CD4-positive, CD25-positive, alpha-beta regulatory T cell (primary cell): ENCODE measurements at places on chromosomes 2 and 18. TPM values are rescaled to one million over a fixed set of nuclear protein-coding genes. Genes with fewer than 3 reads are reported as not detected.

DNA sequence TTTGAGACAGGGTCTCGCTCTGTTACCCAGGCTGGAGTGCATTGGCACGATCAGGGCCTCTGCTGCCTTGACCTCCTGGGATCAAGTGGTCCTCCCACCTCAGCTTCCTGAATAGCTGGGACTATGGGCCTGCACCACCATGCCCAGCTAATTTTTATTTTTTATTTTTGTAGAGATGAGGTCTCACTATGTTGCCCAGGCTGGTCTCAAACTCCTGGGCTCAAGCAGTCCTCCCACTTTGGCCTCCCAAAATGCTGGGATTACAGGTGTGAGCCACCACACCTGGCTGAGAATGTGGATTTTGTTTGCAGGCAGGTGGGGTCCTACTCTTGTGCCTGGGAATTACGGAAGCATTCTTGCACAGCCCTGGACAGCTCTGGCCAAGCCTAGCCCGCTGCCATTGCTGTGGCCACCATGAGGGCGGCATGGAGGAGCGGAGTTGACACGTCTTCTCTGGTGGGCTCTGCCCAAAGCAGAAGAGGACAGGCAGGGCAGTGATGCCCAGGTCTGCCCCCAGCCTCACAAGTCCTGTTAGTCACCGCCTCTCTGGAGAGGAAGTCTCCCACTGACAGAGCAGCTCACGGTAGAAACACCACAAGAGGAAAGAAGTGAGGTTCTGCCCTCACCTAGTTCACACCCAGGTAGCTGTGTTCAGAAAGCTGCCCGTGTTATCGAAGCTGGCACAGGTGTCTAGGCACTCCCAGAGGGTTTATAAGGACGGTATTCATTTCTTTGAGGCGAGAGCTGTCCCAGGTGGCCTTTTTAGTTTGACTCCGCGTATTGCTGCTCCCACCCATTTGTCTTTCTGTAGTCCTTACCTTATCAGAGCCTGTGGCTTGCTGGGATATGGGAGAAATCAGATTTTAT lies 46.2 kb downstream of the ARMC9 start:
- H3K27ac ChIP-seq, result no peak overlapping the region
- no peaks in the 10 kb centered on the region for H3K4me1 ChIP-seq
- no peak for DNase-seq
- H3K27me3 ChIP-seq, result peaks cover 2% of the 10 kb centered on the region
- H3K4me3 ChIP-seq, result no peak overlapping the region
- no peaks in the 10 kb centered on the region for H3K36me3 ChIP-seq

- H3K27ac ChIP-seq, result no peak overlapping the region
- H3K4me3 ChIP-seq, result no peak overlapping the region
- H3K27me3 ChIP-seq, result no peaks in the 10 kb centered on the region
- no peaks in the 10 kb centered on the region for H3K4me1 ChIP-seq
- no peak for DNase-seq
- H3K36me3 ChIP-seq, result peaks cover 8% of the 10 kb centered on the region
Measured at GRCh38 chr2:32812316-32812715, 134.4 kb upstream of the LTBP1 start.

GRCh38 chr18:45619062-45619825 lies 4.0 kb downstream of the SLC14A2 start:
- H3K4me1 ChIP-seq, result no peaks in the 10 kb centered on the region
- H3K36me3 ChIP-seq, result no peaks in the 10 kb centered on the region
- no peak overlapping the region for H3K27ac ChIP-seq

Gene SLC4A3
- not detected for total RNA-seq

Gene IL36A
- total RNA-seq, result not detected

Gene KCNG2
- total RNA-seq, result not detected

GRCh38 chr2:33552758-33553461 lies 46.2 kb downstream of the FAM98A start:
- H3K27me3 ChIP-seq, result no peaks in the 10 kb centered on the region
- no peak overlapping the region for H3K4me3 ChIP-seq
- H3K36me3 ChIP-seq, result no peaks in the 10 kb centered on the region

DNA sequence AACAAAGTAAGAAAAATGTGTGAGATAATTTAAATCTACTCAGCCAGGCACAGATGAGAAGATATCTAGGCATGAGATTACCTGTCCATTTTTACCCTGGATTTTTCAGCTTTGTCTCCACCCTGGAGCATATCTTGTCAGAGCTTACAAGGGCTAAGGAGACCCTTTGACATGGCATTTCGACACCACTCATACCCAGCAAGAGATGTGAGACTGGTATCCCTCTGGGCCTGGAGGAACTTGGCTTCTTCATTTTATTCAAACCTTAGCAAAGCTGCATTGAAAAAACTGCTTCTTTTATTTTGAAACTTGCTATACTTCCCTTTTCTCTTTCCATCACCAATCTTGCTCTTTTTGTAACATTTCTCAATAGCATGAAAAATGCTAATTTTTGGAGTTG lies 194.9 kb upstream of the HNMT start:
- H3K4me3 ChIP-seq, result no peak overlapping the region
- no peak overlapping the region for H3K27ac ChIP-seq
- no peaks in the 10 kb centered on the region for H3K27me3 ChIP-seq
- no peaks in the 10 kb centered on the region for H3K36me3 ChIP-seq

DNA sequence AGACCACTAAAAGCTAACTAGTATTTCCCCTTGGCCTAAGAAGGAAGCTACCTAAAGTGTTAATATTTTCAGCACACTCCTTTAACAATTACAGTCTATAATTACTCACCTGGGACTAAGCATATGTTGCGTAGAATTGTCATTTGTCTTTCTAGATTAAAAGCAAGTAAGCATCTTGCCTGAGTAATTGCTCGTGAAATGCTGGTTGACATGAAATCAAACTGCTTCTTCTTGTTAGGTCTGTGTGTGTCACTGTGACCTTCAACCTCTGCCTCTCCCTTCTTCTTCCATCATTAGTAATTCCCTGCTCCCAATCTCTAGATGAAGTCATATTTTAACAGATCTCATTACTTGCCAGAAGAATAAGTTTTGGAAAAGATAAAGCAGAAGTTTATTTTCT lies 212.2 kb downstream of the XIRP2 start:
- H3K27ac ChIP-seq, result no peak overlapping the region
- DNase-seq, result no peak
- H3K36me3 ChIP-seq, result no peaks in the 10 kb centered on the region
- H3K27me3 ChIP-seq, result no peaks in the 10 kb centered on the region
- H3K4me1 ChIP-seq, result no peaks in the 10 kb centered on the region

GRCh38 chr2:64108666-64109241 lies 35.5 kb downstream of the PELI1 start:
- peaks cover 38% of the 10 kb centered on the region for H3K36me3 ChIP-seq
- peak overlapping the region; percentile 15 for H3K4me3 ChIP-seq
- H3K27me3 ChIP-seq, result no peaks in the 10 kb centered on the region
- H3K4me1 ChIP-seq, result peaks cover 59% of the 10 kb centered on the region
- no peak for DNase-seq

GRCh38 chr2:175431101-175431946 lies 249.8 kb upstream of the ATP5MC3 start:
- H3K4me1 ChIP-seq, result no peaks in the 10 kb centered on the region
- no peak overlapping the region for H3K27ac ChIP-seq
- no peak overlapping the region for H3K4me3 ChIP-seq
- no peaks in the 10 kb centered on the region for H3K27me3 ChIP-seq
- H3K36me3 ChIP-seq, result no peaks in the 10 kb centered on the region

Gene SMIM21
- total RNA-seq, result not detected

Gene ZNF892
- 2.0 TPM for total RNA-seq

DNA sequence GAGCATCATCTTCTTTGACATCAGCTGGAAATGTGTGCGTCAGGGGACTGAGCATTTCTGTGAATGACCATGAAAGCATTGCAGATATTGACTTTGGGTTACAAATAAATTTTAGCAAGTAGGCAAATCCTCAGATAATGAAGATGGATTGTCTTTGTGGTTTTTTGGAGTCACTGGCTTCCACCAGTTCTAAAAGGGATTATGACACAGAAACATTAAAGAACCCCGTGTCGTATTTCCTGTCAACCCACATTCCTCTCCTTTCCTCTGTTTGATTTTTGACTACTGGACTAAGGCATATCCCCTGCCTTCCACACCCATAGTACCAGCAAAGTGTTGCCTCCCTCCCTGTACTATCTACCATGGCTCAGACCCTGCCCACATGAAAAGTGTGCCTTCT lies 268.1 kb downstream of the MYO3B start:
- H3K27me3 ChIP-seq, result peaks cover 4% of the 10 kb centered on the region
- no peaks in the 10 kb centered on the region for H3K4me1 ChIP-seq
- no peak overlapping the region for H3K27ac ChIP-seq
- no peaks in the 10 kb centered on the region for H3K36me3 ChIP-seq
- no peak overlapping the region for H3K4me3 ChIP-seq
- DNase-seq, result no peak

DNA sequence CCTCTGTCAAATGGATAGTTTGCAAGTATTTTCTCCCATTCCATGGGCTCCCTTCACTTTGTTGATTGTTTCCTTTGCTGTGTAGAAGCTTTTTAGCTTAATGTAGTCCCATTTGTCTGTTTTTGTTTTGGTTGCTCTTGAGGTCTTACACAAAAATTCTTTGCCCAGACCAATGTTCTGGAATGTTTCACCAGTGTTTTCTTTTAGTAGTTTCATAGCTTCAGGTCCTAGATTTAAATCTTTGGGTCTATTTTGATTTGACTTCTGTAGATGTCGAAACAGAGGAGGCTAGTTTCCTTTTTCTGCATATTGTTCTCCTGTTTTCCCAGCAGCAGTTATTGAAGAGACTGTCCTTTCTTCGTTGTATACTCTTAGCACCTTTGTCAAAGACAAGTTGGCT lies 351.6 kb downstream of the PTPRM start:
- H3K4me1 ChIP-seq, result no peaks in the 10 kb centered on the region
- H3K4me3 ChIP-seq, result no peak overlapping the region
- no peak overlapping the region for H3K27ac ChIP-seq
- DNase-seq, result no peak
- H3K27me3 ChIP-seq, result no peaks in the 10 kb centered on the region

DNA sequence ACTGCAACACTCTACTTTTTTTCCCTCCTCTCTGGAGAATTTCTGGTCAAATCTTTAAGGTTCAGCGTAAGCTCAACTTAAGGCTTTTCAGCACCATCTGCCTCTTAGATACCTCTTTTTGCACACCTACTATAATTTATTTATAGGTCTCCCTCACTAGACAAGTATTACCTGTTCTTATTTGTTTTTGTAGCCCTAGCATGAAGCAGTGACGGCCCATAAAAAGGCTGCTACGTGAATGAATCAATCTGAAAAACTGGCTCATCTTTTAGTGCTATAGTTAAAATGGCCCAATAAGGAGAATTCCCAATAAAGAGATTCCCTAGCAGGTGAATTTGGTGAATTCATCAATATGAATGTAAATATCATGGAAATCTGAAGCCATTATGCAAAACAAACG lies 6.5 kb downstream of the RNF149 start:
- peaks cover 18% of the 10 kb centered on the region for H3K36me3 ChIP-seq
- peak overlapping the region; percentile 51 for H3K27ac ChIP-seq
- no peak for DNase-seq

DNA sequence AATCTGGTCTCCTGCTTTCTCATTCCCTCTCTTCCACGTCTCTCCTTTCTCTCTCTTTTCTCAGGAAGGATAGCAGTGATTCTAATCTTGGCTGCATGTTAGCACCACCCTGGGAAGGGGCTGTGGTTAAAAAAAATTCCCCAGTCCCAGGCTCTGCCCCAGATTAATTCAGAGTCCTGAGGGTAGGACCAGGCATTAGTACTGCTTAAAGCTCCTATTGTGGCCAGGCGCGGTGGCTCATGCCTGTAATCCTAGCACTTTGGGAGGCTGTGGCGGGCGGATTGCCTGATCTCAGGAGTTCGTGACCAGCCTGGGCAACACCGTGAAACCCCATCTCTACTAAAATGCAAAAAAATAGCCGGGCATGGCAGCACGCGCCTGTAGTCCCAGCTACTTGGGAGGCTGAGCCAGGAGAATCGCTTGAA lies 35.4 kb upstream of the EML4 start:
- DNase-seq, result no peak
- no peaks in the 10 kb centered on the region for H3K36me3 ChIP-seq
- peaks cover 85% of the 10 kb centered on the region for H3K4me1 ChIP-seq
- peak overlapping the region; percentile 97 for H3K27ac ChIP-seq
- peak overlapping the region; percentile 75 for H3K4me3 ChIP-seq
- H3K27me3 ChIP-seq, result no peaks in the 10 kb centered on the region

Gene HNRNPA3
- 231 TPM for total RNA-seq

Gene UGT1A10
- not detected for total RNA-seq

DNA sequence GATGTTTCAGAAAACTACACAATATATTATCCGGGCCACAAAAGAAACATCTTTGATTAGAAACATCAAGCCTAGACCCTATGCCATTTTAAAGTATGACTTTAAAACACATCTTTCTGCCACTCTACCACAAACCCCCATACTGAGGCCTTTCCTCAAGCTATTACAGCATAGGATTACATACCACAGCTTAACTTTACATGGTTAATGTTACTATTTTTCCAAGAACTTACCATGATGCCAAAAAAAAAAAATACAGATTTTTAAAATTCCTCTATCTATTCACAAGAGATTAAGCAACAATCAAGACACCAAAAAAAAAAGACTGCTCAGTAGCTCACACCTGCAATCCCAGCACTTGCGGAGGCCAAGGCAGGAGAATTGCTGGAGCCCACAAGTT lies 9.0 kb downstream of the NCKAP1 start:
- DNase-seq, result no peak
- no peaks in the 10 kb centered on the region for H3K36me3 ChIP-seq
- no peak overlapping the region for H3K27ac ChIP-seq

DNA sequence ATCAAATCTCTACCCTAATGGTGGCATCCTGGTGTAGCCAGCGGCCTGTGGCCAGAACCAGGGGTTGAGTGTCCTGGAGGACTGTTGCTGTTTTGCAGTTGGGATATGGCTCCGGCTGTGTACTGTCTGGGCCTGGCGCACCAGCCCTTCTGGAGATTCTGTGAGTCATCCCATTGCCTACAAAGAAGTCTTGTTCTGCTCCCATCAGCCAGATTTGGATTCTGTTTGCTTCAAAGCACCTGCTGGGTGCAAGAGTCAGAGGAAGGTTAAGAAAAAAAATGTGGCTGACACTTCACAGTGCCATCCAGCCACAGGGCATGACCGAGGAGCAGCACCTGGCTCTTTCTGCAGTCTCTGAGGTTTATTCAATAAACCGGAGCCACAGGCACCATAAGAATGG lies 41.0 kb upstream of the ASAP2 start:
- no peaks in the 10 kb centered on the region for H3K27me3 ChIP-seq
- no peak overlapping the region for H3K4me3 ChIP-seq
- no peak overlapping the region for H3K27ac ChIP-seq
- no peaks in the 10 kb centered on the region for H3K36me3 ChIP-seq

Gene FOXI3
- total RNA-seq, result not detected

- H3K4me3 ChIP-seq, result no peak overlapping the region
- no peak for DNase-seq
- H3K4me1 ChIP-seq, result no peaks in the 10 kb centered on the region
- H3K27me3 ChIP-seq, result no peaks in the 10 kb centered on the region
Measured at GRCh38 chr2:120561379-120562035, 174.2 kb upstream of the GLI2 start.

Gene KIAA2012
- not detected for total RNA-seq
